ENCODE measurements at places on chromosomes 3 and 15. TPM values are rescaled to one million over a fixed set of nuclear protein-coding genes. Genes with fewer than 3 reads are reported as not detected.
A peak's percentile ranks its signal among the peaks of the same experiment; 100 is the strongest.

Gene ZNF609
- 16.9 TPM for total RNA-seq

Gene ADAMTS17
- 1.4 TPM for total RNA-seq

DNA sequence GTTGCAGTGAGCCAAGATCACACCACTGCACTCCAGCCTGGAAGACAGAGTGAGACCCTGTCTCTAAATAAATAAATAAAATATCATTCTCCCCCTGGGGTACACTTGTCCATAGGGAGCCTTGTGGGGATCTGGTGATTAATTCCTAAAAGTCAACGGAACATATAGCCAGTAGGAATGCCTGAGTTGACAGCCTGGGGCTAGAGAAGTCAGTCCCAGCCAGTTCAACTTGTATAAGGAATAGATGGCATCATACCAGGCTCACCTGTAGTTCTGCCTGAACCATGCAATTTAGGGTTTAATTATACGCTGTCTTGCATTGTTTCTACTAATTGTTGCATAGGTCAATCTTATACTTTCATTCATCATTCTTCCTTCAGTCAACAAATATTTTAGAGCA lies 5.9 kb upstream of the BOC start:
- DNase-seq = no peak

DNA sequence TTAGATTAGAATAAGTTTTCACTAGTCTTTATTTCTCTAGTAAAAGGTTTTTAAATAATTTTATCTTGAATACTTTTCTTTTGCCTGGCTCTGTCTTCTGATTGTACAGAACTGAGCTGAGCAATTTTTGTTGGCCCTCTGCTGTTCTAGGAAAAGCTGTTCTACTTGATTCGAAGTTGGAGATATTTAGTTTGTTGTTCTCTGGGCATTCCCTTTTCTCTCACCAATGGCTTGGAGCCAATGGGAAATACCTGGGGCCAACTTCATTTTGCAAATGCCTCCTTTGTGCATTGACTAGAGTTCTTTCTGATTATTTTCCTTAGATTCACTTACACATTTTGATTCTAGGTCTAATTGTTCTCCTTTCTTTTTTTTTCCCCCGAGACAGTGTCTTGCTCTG lies 16.5 kb downstream of the ABHD5 start:
- no peak for DNase-seq

GRCh38 chr15:22911306-22911705 lies 68.9 kb downstream of the CYFIP1 start:
- no peak for DNase-seq

Gene ARHGAP31
- total RNA-seq = 42.8 TPM

Gene OR5H14
- not detected for total RNA-seq

Gene DUOXA2
- total RNA-seq = not detected

Gene CD96
- 0.35 TPM for total RNA-seq

GRCh38 chr15:78308422-78309032 lies 9.1 kb upstream of the SKIC8 start:
- peak; percentile 87 for DNase-seq

Gene TUSC7
- total RNA-seq = not detected

DNA sequence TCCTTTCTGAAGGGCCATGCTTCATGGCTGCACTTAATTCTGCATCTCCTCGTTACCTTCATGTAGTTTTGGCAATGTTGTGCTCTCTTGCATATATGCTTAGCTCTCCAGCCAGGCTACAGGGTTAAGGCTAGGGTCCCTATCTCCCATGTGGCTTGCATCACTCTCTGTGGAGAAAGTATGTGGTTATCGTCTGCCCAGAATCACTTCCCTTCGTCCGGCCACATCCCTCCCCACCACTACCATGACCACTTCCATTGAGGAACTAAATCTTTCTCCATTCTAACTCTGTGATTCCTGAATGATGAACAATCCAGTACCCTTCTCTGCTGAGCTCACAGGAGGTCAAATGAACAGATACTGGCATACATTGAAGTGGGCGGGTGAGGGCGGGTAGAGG lies 34.0 kb downstream of the WWTR1 start:
- DNase-seq = no peak

Gene C3orf22
- total RNA-seq = not detected

Gene SERINC4
- total RNA-seq = 0.30 TPM

GRCh38 chr3:10205451-10206165 lies 40.9 kb downstream of the IRAK2 start:
- DNase-seq = no peak

Gene PPM1L
- total RNA-seq = 63.9 TPM

GRCh38 chr15:45037936-45038335 lies 14.9 kb downstream of the SORD start:
- no peak for DNase-seq

Measured in Right ventricle myocardium inferior (tissue), 1 donor.